AG10803 (cell line): ENCODE measurements at places on chromosomes 3 and 15.

DNA sequence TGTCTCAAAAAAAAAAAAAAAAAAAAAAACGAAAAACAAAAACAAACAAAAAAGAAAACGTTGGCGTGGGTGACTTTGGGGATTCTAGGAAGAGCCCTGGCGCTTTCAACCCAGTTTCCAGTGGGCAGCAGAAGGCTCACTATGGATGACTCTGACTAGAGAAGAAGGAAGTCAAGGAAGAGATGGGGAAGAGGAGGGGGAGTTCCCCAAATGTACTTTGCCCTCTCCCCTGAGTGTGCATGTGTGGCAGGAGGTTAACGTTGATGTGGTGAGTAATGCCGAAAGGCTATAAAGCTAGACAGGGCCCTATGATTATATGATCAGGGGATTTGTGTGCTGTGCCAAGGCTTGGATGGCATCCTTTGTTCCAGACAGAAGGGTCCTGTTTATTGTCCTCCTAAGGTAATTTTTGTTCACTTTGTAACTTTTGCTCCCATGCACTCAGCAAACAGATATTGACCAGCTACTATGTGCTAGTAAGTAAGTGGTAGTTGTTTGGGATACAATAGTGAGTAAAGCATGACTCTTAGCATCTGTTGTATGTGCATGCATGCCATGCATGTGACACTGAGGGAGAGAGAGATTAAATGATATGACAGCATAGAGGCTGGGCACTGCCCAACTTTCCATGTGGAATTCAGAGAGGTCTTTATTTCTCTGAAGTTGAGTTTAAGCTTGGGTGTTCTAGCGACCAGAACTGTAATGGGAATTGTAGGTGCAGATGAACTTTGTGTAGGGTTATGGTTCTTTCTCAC is 750 bp upstream of the HHLA2 start:
- no peak for DNase-seq

- no peak for DNase-seq
These were observed 2.5 kb upstream of the GANC start for GRCh38 chr15:42270551-42270950.

- DNase-seq = peak; percentile 62
These were observed 1.0 kb downstream of the SHOX2 start for GRCh38 chr3:158105119-158105709.

DNA sequence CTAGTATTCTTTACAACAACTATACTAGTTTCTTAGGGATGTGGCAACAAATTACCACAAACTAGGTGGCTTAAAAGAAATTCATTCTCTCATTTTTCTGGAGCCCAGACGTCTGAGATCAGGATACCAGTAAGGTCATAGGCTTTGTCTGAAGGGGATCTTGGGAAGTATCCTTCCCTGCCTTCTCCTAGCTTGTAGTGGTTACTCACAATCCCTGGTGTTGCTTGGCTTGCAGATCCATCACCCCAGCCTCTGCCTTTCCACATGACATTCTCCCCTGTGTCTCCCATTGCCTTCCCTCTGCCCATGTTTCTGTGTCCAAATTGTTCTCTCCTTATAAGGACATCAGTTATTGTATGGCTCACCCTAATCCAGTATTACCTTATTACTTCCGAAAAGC is 24.3 kb upstream of the CLDN1 start:
- no peak for DNase-seq

DNA sequence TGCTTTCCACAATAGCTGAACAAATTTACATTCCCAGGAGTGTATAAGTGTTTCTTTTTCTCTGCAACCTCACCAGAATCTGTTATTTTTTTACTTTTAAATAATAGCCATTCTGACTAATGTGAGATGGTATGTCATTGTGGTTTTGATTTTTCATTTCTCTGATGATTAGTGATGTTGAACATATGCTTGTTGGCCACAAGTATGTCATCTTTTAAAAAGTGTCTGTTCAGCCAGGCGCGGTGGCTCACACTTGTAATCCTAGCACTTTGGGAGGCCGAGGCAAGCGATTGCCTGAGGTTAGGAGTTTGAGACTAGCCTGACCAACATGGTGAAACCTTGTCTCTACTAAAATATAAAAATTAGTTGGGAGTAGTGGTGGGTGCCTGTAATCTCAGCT is 619.3 kb downstream of the SI start:
- DNase-seq = peak; percentile 78

DNA sequence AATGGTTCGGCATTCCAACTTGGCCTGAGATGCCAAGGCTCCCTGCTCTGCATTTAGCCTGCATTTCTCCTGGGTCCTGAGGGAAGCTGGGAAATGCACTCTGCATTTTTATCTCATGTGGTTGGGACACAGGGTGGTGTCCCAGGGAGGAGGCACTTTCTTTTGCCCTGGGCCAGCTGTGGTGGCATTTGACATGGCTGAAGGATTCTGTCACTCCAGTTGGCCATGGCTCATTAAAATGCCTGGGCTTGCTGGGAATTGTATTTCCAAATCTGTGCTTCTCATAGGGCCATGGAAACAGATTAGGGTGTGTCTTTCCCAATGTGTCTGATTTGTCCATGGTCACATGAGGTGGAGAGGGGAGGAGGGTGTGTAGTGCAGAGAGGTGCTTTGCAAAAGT is 128.3 kb upstream of the RGMA start:
- DNase-seq = no peak

GRCh38 chr3:118974356-118975097 is 60.1 kb downstream of the IGSF11 start:
- no peak for DNase-seq

GRCh38 chr3:54146506-54147239 is 24.3 kb downstream of the CACNA2D3 start:
- DNase-seq = peak; percentile 13

GRCh38 chr3:94183551-94183950 is 120.7 kb downstream of the NSUN3 start:
- DNase-seq = no peak

- no peak for DNase-seq
These were observed 46.4 kb downstream of the DLEC1 start for GRCh38 chr3:38085311-38085942.

DNA sequence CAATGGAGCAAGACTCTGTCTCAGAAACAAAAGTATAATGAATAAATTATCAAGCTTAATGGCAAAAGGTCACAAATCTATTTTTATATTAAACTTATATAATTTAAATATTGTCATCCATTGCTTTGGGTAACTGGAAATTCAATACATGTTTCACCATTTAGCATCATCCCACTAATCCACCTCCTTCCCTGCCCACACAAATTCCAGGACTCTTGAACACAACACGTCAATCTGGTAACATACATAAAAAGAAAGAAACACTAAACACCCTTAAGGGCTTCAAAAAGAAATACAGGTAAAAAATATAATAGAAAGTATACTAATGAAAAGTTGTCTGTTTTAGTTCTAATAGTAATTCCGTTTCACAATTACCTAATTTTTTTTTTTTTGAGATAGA is 149.4 kb downstream of the STAG1 start:
- DNase-seq = no peak

GRCh38 chr15:58142827-58143461 is 4.8 kb downstream of the AQP9 start:
- DNase-seq = no peak

DNA sequence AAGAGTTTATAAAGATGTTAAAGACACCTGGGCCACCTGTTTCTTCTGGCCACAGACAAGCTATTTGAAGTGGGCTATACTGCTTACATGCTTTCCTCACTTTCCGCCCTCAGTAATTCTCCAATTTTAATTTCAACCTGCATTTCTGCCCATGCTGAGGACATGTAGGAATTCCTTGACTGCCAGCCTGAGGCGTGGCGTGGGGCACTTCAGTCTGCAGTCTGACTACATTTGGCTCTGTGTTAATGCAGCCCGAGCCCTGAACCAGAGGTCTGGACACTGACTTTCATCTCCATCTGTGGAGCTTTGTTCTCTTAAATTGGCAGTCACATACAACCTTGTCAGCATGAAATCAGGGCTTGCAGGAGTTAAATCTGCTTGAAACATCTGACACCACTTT is 8.5 kb downstream of the UQCC5 start:
- DNase-seq = no peak

GRCh38 chr3:175258763-175259162 is 399.6 kb downstream of the NAALADL2 start:
- no peak for DNase-seq

DNA sequence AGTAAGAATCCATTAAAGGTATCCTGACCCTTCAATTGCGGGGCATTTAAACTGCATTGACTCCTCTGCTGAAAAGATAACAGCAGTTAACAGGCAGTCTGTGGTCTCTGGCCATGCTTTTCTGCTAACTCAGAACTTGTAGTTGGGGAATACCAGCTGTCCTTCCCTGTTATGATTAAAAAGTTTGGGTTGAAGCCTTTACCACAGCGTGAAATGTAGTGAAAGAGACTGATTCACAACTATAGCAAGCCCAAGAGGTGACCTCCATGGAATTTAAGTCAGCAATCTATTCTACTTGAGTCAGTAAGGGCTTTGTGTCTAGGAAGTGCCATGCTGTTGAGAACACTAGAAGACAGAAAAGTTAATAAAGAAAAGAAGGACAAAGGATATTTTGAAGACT is 1037.3 kb downstream of the SI start:
- DNase-seq = no peak

DNA sequence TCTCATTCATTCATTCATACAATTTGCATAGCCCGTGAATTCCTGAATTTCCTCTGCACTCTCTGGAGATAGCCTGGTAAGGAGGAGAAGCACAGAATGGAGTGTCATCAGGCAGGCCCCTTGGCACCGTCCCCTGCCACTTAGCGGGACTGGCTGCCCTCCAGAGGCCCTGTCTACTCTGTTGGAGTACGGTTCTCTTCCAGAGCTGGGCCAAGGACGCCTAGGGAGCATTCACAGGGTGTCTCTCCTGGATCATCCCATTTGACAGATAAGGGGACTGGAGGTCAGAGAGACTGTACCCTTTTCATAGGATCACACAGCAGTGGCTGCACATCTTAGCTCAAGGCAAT is 48.0 kb downstream of the PTH1R start:
- DNase-seq = no peak

DNA sequence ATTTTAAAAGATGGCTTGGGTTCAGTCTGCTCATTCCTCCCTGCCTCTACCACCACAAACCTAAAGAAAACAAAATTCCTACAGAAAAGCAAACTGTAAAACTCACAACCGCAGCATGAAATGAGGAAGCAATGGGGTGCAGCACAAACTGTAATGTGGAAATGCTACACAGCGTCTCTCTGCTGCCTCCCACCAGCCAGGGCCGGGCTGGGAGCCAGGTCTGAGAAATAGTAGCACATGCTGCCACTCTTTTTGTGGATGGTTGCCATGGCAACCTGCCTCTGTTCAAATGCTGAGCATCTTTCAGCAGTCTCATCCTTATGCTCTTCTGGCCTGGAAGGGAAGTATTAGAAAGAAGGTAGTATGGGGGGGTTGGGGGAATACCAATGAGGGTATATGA is 55.4 kb downstream of the EOMES start:
- peak; percentile 92 for DNase-seq

DNA sequence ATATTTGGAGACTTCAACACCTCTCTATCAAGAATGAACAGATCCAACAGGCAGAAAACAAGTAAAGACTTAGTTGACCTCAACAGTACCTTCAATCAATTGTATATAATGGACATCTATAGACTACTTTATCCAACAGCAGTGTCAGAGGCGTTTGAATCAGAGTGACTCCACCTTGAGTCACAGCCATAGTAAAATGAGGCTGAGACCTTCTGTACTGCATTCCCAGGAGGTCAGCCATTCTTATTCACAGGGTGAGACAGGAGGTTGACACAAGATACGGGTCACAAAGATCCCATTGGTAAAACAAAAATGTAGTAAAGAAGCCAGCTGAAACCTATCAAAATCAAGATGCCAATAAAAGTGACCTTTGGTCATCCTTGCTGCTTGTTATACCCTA is 299.8 kb downstream of the CNTN3 start:
- no peak for DNase-seq

- peak; percentile 94 for DNase-seq
These were observed 273.1 kb downstream of the FOXP1 start for GRCh38 chr3:71310359-71310979.

DNA sequence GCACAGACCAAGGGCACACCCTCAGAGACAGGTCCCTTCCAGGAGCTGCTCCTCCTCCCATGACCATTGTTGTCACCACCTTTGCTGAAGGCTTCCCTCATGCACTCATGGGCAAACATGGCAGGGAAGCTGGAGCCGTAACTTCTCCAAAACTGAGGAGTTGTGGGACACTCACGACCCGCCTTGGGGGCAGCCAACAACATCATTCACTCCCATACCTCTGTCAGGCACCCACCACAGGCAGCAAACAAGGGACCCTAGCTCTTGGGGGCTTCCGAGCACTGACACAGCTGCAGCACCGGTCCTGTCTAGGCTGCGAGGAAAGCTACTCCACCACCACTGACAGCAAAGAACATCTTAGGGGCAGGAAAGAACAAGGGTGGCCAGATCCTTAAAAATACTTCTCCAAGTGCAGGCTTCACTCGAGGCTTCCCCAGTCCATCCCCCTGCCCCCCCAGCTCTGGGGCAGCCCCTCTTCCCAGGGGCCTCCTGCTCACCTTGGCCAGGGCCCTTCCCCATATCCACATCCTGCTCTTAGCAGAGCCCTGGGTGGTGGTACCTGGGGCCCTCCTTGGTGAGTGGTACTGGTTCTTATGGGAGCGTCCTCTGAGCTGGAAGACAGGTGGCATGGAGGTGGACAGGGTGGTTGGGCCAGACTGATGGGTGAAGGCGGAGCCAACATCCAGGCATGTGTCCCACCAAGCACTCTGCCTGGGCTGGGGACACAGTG is 28.0 kb upstream of the DUSP7 start:
- no peak for DNase-seq

GRCh38 chr3:194368918-194369317 is 625 bp downstream of the LRRC15 start:
- DNase-seq = no peak

- no peak for DNase-seq
These were observed 32.2 kb downstream of the FILIP1L start for GRCh38 chr3:100081986-100082692.

GRCh38 chr3:156304406-156304805 is 184.0 kb downstream of the KCNAB1 start:
- DNase-seq = peak; percentile 76

DNA sequence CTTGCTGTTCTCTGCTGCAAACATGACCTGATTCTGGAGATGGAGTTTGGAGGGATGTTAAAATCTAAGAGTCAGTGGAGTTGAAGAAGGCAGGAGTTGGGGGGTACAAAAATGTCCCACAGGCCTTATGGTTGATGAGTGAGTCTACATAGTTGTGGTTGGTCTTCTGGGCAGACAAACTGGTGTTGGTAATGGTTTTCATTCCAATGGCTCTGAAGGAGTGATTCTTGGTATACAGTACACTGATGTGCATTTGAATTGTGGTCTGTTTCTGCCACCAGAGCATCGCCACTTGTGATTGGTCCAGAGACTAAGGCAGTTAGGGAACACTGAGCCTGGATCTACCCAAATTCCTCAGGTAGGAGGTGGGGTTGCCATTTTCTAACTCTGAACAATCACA is 514.1 kb upstream of the CFAP20DC start:
- DNase-seq = peak; percentile 82

GRCh38 chr3:14773281-14773680 is 45.5 kb upstream of the FGD5 start:
- no peak for DNase-seq

- no peak for DNase-seq
These were observed 7.2 kb downstream of the RPS17 start for GRCh38 chr15:82532991-82533481.
